Effector memory CD4-positive, alpha-beta T cell (primary cell): ENCODE measurements at places on chromosomes 3 and 15.

GRCh38 chr3:173395073-173395411, 2.5 kb upstream of the NLGN1 start:
- DNase-seq: no peak

- no peak for DNase-seq
These were observed 122.0 kb upstream of the MELTF start for GRCh38 chr3:197151580-197151979.

- no peak for DNase-seq
These were observed 116.7 kb downstream of the WDR76 start for GRCh38 chr15:43943511-43943910.

GRCh38 chr15:92787116-92787515, 113.0 kb upstream of the CHD2 start:
- DNase-seq: no peak

DNA sequence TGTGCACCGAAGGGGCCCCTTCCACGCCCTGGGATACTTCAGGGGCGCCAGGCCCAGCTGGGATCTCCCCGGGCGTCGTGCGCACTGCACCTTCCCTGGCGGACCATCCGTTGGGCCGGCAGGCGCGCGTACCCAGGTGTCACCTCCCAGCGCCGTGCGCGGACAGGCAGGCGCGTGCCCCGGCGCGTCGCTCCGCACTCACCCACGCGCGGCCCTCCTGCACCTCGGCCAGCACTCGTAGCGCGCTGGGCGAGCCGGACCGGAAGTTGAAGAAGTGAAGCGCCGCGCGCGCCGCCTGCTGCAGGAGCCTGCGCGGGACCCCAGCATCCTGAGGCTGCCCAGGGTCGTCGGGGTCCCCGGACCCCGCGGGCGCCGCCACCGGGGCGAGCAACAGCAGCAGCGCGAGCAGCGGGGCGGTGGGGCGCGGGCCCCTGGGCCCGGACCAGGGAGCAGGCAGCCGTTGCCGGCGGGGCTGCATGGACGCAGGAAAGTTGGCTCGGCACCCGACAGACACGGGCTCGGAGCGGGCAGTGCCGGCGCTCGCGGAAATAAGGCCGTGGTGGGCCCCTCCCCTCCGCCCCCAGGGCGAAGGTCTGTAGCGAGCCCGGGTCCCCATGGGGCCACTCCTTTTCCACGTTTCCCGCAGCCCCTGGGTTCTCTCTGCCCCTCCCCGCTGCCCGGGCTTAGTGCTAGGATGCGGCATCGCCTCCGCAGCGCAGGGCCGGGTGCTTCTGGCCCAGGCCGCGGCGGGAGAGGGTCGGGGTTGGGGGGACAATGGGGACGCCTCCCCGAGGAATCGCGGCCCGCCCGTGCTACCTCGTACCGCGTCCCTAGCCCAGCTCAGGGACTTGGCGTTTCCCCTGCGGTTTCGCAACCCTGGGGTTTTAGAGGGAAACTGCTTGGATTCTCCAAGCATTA, at the start of gene RARRES1:
TSS of gene RARRES1 (minus strand) at position 520 of the 918 bp plus-strand sequence. CDS start at position 478, 42 bp downstream.
- no peak for DNase-seq

DNA sequence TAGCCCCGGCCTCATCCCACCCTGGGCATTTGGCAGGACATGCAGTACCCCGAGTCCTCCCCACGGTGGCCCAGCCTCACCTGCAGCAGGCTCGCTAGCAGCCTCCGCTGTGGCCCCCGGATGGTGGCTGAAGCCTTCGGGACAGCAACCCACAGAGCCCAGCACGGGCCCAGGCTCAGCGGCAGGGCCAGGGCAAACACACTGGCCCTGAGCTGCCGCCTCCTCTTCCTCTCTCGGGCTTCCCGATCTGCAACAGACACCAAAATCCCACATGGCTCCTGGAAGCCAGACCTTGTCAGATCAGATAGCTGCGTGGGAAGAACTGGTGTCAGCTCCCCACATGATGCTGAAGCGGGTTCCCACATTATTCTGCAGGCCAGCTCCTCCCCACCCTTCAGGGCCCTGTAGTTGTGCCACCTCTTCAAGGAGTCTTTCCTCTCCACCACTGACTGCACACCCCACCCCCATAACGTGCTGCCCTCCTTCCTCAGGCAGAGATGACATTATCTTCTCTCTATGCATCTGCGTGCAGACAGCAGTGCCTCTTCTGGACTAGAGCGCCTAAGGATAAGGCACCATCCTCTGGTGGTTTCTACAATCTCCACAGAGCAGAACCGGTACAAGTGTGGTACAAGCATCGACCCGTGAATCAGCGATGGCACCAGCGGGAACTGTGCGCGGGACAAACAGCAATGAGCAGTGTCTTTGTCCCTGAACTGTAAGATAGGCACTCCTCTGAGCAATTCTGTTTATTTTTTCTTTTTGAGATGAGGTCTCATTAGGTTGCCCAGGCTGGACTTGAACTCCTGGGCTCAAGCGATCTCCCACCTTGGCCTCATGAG, 9.5 kb downstream of the TMEM44 start:
- DNase-seq: no peak

DNA sequence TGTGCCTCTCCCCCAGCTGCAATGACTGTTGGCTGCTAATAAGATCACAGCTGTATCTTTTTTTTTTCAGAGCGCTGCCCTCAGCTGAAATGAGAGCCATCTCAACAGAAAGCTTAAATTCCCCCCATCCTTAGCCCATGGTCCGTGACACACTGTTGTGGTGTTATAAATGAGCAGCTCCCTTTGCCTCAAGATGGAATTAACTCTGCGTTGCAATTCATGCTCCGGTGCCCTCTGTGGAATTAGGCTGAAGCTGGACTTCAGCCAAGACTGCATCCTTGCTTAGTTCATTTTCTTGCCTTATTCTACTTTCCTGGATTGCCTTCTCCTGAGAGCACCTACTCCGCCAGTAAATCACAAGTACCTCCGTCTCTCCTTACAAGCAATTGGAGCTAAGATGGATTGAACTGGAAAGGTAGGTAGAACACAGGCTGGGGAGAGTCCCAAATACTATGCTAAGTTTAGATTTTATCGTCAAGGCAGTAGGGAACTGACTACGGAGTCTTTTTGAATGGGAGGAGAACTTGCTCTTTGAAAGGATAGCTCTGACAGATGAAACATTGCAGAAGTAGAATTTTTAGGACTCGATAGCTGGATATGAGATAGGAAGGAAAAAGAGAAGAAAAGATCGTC, 39.0 kb upstream of the THRB start:
- no peak for DNase-seq

DNA sequence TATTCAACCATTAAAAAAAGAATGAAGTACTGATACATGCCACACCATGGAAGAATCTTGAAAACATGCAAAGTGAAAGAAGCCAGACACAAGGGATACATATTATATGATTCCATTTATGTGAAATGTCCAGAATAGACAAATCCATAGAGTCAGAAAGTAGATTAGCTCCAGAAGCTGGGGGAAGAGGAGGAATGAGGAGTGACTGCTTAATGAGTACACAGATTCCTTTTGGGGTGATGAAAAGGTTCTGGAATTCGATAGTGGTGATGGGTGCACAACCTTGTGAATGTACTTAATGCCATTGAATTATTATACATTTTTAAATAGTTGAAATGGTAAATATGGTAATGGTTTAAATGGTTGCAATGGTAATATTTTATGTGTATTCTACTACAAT, 90.6 kb upstream of the SPATA12 start:
- DNase-seq: no peak

GRCh38 chr3:138928727-138929372, 18.1 kb downstream of the FOXL2 start:
- DNase-seq: no peak

DNA sequence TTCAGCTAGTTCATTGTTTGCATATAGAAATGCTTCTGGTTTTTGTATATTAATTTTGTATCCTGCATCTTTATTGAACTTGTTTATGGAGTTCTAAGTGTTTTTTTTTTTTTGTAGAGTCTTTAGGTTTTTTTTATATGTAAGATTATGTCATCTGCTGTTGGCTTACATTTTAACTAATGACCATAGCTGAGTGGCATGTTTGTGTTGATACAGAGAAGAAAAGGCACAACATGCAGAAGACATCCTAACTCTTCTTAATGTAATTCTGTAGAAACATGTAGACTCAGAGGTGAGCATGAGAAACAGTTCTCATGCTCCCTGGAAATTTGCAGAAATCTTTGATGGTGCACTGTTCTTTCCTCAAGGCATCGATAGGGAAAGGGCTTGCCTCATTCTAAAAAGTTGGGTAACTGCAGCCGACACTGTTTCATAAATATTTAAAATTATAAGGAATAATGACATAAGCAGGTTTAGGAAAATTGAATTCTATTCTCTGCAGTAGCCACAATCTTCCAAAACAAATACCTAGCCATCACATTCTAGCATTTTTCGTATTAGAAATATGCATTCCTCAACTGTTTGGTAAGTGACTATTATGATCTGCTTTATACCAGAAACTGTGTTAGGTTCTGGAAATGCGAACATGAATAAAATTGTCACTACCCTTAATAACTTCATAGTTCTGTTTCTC, 499.6 kb upstream of the KCNMB2 start:
- no peak for DNase-seq

- no peak for DNase-seq
These were observed 81.3 kb downstream of the ADCY5 start for GRCh38 chr3:123367467-123368154.

DNA sequence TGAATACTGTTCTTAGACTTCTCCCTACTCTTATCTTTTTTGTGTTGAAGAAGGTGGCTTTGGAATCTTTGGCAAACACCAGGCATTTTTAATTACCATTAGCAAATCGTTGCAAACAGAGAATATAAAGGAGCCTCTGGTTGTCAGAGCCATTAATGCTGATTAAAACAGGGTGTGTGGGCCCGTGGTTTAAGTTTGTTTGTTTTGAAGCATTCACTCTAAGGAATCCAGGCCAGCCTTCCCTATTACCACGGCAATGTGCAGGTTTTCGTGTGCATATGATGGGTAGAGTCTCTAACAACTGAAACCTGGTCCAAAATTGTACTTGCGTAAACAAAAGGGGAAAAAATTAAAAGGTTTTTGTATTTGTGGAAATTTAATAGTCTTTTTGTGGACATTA, 141.2 kb upstream of the GMNC start:
- no peak for DNase-seq

DNA sequence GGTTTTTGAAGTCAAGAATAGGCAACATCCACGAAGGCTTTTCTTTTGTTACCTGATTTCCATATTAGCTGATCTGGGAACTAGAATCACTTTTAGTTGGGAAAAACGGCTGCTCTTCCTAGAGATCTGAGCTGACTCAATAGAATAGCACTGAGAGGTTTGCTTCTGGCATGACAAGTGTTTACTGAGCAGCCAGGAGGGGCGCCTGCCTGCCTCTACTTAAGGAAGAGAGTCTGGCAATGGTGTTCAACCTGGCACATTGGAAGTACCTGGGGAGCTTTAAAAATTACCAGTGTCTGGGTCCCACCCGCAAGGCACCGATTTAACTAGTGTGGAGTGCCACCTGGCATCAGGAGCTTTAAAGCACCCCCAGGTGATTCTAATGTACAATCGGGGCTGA, 34.4 kb downstream of the FAM43A start:
- DNase-seq: no peak

- DNase-seq: no peak
These were observed 36.1 kb upstream of the ACKR4 start for GRCh38 chr3:132561003-132561402.

DNA sequence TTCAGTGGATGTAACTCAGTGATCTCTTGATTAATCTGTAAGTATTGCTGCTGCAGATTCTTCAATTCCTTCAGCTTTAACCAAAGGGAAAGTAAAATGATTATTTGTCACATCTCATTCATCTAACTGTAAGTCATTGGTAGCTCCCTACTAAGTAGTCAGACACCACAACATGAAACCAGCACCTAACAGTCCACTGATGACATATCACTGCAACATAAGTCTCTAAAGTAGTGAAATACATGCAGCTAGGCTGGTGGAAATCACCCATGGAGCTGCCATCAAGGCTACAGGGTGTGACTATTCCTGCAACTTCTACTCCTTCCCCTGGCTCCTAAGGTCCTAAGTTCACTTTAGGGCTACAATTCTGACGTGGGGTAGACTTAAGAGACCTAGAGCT, 21.1 kb upstream of the HCLS1 start:
- no peak for DNase-seq

DNA sequence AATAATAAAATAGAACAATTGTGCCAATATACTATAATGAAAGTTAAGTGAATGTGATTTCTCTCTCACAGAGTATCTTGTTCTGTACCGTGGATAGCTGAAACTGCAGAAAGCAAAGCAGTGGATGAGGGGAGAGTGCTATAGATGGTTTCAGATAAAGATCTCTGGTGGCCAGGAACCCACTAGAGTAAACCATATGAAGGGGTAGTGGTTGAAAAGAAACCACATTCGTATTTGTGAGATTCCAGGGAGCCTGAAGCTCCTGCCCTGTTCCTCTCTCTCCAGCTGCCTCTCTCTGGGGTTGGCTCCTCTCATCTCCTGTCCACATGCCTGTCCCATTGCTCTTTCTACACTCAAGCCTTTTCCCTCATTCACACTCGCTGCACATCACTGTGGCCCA, 8.9 kb downstream of the ABHD17C start:
- DNase-seq: no peak

- no peak for DNase-seq
These were observed 48.0 kb downstream of the CTNNB1 start for GRCh38 chr3:41247055-41248004.

DNA sequence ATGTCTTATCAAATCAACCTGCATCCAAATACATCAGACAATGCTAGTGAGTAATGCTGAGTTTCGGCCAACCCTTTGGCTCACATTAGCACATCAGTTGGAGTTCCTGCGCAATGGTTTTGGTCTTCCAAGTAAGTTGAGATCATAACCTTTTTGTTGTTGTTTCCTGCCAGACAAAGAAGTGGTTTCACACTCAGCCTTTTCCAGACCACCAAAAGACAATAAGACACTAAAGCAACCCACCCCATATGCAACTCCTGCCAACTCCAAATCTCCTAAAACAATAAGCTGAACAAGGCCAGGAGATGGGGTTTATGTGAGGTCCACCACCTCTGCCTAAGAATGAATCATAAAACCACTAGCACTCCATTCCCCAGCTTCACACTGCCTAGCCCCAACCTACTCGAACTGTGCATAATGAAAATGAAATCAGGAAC, 177.0 kb downstream of the ERC2 start:
- DNase-seq: no peak

GRCh38 chr15:98794211-98794610, 145.9 kb downstream of the IGF1R start:
- DNase-seq: no peak

GRCh38 chr3:31929826-31930502, 51.1 kb downstream of the OSBPL10 start:
- no peak for DNase-seq

GRCh38 chr15:55226127-55226526, 29.4 kb upstream of the RSL24D1 start:
- DNase-seq: no peak

GRCh38 chr3:112348943-112349342, 16.0 kb downstream of the CD200 start:
- DNase-seq: no peak

GRCh38 chr3:52704611-52705437, 767 bp downstream of the GLT8D1 start:
- no peak for DNase-seq
